ENCODE measurements at places on chromosomes 2 and 18. TPM values are rescaled to one million over a fixed set of nuclear protein-coding genes. Genes with fewer than 3 reads are reported as not detected.

NTSR2 gene
- total RNA-seq = not detected

OXER1 gene
- not detected for total RNA-seq

MFSD2B gene
- total RNA-seq = 0.29 TPM

CNOT9 gene
- total RNA-seq = 58.1 TPM

SPATA3 gene
- not detected for total RNA-seq

DNA sequence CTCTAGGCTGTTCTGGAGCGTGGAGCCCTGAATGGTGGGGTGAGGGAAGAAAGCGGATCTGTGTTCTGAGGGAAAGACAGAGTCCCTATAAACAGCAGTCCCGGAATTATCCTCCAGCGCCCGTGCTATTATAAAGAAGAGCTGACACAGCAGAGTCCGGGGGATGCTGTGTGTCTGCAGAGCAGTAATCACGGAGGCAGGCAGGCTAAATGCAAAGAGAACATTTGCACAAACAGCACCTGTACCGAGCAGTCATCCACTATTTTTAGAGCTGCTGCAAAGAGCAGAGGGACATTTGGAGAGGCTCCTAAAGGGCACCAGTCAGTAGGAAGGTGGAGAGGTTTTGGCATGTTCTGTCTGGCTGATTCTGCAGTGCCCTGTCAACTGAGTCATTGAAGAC is 293.8 kb upstream of the SLC14A2 start:
- no peaks in the 10 kb centered on the region for H3K36me3 ChIP-seq
- H3K27me3 ChIP-seq = no peaks in the 10 kb centered on the region
- H3K4me3 ChIP-seq = no peak overlapping the region
- H3K4me1 ChIP-seq = peaks cover 3% of the 10 kb centered on the region
- H3K27ac ChIP-seq = no peak overlapping the region

- no peak overlapping the region for H3K27ac ChIP-seq
- no peaks in the 10 kb centered on the region for H3K4me1 ChIP-seq
- H3K4me3 ChIP-seq = no peak overlapping the region
- H3K36me3 ChIP-seq = no peaks in the 10 kb centered on the region
- DNase-seq = no peak
These were observed 656.6 kb downstream of the CBLN2 start for GRCh38 chr18:71887509-71887908.

DNA sequence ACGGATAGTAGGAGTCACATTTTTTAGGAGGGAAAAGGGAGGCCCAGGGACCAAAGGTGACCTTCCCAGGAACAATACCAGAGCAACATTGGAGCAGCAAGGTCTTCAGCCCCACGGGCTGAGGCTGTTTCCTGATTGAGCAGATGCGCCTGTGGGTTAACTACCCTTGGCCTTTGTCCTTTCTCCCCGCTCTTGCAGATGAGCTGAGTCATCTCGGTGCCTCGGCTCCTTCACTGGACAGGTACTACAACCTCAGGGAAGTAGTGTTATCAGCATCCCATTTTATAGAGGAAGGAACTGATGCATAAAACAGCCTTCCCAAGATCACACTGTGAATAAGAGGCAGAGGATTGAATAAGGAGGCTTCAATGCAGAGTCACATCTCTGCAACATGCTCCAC is 43.5 kb downstream of the DHRS9 start:
- DNase-seq = no peak
- no peaks in the 10 kb centered on the region for H3K4me1 ChIP-seq
- no peaks in the 10 kb centered on the region for H3K27me3 ChIP-seq
- H3K4me3 ChIP-seq = no peak overlapping the region
- no peak overlapping the region for H3K27ac ChIP-seq
- no peaks in the 10 kb centered on the region for H3K36me3 ChIP-seq

GRCh38 chr2:187233811-187234210 is 214.2 kb downstream of the CALCRL start:
- H3K4me1 ChIP-seq = peaks cover 13% of the 10 kb centered on the region
- no peak overlapping the region for H3K27ac ChIP-seq
- no peak overlapping the region for H3K4me3 ChIP-seq
- no peaks in the 10 kb centered on the region for H3K27me3 ChIP-seq

GRCh38 chr18:55981712-55982475 is 393.9 kb upstream of the TCF4 start:
- no peaks in the 10 kb centered on the region for H3K36me3 ChIP-seq
- H3K4me1 ChIP-seq = no peaks in the 10 kb centered on the region
- H3K4me3 ChIP-seq = no peak overlapping the region
- H3K27ac ChIP-seq = no peak overlapping the region
- no peaks in the 10 kb centered on the region for H3K27me3 ChIP-seq

- no peaks in the 10 kb centered on the region for H3K4me1 ChIP-seq
- no peak overlapping the region for H3K27ac ChIP-seq
- peaks cover 2% of the 10 kb centered on the region for H3K27me3 ChIP-seq
- no peak for DNase-seq
- H3K4me3 ChIP-seq = no peak overlapping the region
- H3K36me3 ChIP-seq = no peaks in the 10 kb centered on the region
These were observed 141.0 kb upstream of the BCL2L11 start for GRCh38 chr2:110979471-110980338.

DNA sequence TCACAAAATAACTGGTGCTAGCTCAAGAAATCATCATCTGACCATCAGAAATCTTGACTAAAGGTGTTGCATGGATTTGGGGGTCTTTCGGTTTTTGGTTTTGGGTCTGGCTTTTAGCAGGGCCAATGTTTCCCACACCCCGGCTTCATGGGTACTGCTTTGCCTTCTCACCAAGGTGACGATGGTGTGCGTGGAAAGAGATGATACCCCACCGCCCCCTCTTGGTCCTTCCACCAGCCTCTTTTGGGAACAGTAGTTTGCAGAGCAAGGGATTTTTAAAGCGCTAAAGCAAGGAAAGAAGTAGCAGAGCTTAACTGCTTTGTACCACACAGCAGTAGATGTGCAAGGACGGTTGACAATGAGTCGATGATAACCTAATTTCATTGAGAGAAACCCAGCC is 42.3 kb downstream of the BOLA3 start:
- no peak overlapping the region for H3K27ac ChIP-seq
- H3K36me3 ChIP-seq = no peaks in the 10 kb centered on the region
- peaks cover 14% of the 10 kb centered on the region for H3K4me1 ChIP-seq
- H3K4me3 ChIP-seq = no peak overlapping the region

Measured in glutamatergic neuron (in vitro differentiated cells).